Fibroblast of villous mesenchyme (primary cell): ENCODE measurements at places on chromosomes 2 and 18. TPM values are rescaled to one million over a fixed set of nuclear protein-coding genes. Genes with fewer than 3 reads are reported as not detected.

The SCN7A gene
- under 0.01 and 0.32 TPM in 2 replicates for total RNA-seq

The KATNAL2 gene
- 1.3 and 2.9 TPM in 2 replicates for total RNA-seq

The HOXD13 gene
- total RNA-seq = 0.43 TPM in 1 of 2 replicates, not detected in the other

The SULT1C4 gene
- 0.32 and 0.43 TPM in 2 replicates for total RNA-seq

The AOX1 gene
- 17.7 and 57.4 TPM in 2 replicates for total RNA-seq

The DNER gene
- 0.32 and 0.86 TPM in 2 replicates for total RNA-seq

The ADRA2B gene
- total RNA-seq = not detected in 2 replicates

The NCL gene
- total RNA-seq = 100 and 103 TPM in 2 replicates

The ZSWIM2 gene
- 0.43 TPM in 1 of 2 replicates, not detected in the other for total RNA-seq

The SP9 gene
- total RNA-seq = under 0.01 and 0.43 TPM in 2 replicates

The OSR1 gene
- 2.2 and 4.5 TPM in 2 replicates for total RNA-seq
